ENCODE measurements at places on chromosomes 12 and 14.

DNA sequence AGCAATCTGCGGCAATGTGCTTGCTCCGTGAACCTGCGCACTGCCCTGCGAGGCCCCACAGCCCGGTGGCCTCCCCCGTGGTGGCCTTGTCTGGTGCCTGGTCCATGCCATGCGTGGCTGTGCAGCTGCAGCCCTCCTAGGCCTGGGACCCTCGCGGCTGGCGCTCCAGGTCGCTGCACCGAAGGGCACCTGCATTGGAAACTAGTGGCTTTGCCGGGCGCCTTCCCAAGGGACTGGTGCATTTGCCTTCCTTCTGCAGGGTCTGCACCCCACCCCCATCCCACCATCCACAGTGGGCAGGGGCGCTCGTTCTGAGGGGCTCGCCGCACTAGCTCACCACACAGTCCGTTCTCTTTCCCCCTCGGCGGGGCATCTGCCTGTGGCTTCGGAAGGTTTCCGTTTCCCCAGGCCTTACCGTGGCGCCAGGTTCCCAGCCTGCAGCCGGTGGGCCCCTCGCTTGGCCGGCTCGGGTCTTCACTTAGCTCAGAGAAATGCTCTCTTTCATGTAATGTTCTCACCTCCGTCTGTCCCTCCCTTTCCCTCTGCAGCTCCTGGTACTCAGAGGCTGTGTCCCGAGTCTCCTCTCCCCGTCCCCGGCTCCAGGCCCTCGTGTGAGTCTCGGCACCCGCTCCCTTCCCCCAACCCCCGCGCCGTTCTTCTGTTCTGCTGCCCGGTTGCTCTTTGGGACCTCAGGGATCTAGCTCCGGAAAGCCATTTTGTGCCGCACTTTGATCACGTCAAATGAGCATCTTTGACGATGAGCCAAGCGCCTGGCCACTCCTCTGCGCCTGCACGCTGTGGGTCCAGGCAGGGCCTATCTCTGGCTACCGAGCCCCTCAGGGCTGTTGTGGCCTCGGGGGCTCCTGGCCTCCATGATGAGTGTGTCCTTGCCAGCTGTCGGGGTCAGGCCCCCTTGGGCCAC, 31.9 kb downstream of the JAG2 start:
- DNase-seq = no peak

DNA sequence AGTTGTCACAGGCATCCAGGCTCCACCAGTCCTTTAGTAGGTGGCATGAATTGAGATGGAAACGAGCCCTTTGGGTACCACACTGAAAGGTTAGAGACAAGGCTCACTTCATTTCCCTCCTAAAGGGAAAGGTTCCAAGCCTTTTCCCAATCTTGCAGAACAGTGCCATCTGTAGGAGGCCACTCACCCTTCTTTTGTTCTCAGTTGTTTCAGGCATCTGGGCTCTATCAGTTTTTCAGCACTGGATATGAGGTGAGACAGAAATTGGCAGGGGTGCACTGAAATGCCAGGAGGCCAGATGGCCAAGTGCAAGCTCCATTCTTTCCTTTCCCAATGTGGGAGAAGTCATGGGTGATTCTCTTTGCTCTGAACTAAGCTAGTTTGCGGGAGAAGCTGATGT, 15.2 kb downstream of the FBXO33 start:
- DNase-seq = no peak

- no peak for DNase-seq
Observed at GRCh38 chr14:34190717-34191116, 239.8 kb upstream of the EGLN3 start.

DNA sequence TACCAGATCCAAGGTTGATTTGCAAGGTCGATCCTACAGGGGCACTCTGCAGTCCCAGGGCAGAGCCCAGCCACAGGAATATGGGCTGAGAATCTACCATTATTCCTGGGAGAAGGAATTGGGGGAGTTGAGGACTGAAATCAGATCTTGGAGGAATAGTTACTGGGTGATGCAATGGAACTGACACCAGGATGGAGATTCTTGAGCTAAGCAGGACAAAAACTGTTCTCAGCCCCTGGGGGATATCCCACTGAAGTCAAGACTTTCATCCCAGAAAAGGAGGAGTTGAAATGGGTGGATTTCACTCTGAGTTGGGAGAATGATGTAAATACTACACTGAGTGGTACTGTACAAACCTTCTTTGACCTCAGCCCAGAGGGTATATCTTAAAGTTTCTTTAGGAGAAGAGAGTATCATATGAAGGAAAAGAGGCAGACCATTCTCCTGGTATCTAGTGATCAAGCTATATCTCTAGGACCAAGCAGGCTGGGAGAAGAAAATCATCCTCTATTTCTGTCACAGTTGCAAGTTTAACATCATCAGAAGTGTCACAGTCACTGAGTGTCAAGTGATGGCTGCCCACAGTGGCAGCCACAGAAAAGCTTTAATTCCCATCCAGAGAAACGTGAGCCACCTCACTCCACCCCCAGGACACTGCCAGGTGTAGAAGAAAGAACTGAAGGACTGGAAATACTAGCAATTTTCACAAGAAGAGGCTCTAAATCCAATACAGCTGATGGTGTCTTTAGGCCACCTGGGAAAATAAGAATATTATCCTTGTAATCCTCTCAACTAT, 181.9 kb downstream of the NUAK1 start:
- DNase-seq = no peak

GRCh38 chr14:88829685-88830302, 5.3 kb downstream of the TTC8 start:
- DNase-seq = no peak

- DNase-seq = no peak
Observed at GRCh38 chr14:93343266-93343665, 3.7 kb upstream of the COX8C start.

- DNase-seq = no peak
Observed at GRCh38 chr12:4992871-4993270, 50.8 kb upstream of the KCNA5 start.

GRCh38 chr12:42396473-42397259, 70.7 kb downstream of the PPHLN1 start:
- no peak for DNase-seq

- no peak for DNase-seq
Observed at GRCh38 chr12:59087077-59087673, 166.9 kb upstream of the LRIG3 start.

GRCh38 chr14:77151918-77152588, 10.5 kb upstream of the ZDHHC22 start:
- no peak for DNase-seq

DNA sequence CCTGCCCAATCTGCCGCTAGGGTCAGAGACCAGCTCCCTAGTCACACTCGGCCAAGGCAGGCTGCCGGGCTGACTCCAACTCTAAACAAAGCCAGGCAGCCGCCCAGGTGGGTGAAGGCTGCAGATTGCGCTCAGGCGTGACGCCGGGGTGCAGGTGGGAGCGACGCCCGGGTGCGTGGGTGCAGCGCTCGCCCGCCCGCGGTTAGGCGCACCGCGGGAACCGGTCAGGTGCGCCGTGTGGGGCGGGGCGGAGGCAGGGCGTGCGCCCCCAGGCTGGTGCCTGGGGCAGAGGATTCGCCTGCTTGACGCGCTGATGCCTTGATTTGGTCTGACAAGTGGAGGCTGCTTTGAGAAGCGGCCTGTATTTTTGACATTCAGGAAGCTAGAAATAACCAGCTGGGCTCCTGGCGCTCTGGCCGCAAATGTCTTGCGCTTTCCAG, 126.7 kb upstream of the HIF1A start:
- DNase-seq = peak; percentile 95

- no peak for DNase-seq
Observed at GRCh38 chr12:80692114-80692513, 15.3 kb upstream of the MYF6 start.

GRCh38 chr12:130984183-130985058, 30.7 kb downstream of the ADGRD1 start:
- DNase-seq = no peak

GRCh38 chr12:11744410-11744801, 94.9 kb downstream of the ETV6 start:
- no peak for DNase-seq

- no peak for DNase-seq
Observed at GRCh38 chr14:94532447-94532846, 23.2 kb upstream of the SERPINA12 start.

DNA sequence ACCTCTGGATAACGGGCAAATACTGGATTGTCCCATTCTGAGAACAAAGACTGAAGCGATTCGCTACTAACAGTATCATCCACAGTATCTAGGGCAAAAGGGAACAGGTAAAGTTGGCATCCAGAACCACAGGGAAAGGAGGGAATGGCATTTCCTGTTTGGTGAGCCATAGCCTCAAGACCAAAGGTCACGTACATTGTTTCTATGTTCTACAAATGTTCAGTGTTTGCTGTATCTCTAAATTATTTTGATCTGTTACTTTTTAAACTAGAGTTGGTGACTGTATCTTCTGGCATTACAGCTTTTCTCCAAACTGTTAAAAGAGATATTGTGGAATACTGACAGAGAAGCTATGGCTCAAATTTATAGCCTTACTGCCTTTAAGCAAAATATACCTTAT, 9.7 kb downstream of the MLH3 start:
- no peak for DNase-seq

DNA sequence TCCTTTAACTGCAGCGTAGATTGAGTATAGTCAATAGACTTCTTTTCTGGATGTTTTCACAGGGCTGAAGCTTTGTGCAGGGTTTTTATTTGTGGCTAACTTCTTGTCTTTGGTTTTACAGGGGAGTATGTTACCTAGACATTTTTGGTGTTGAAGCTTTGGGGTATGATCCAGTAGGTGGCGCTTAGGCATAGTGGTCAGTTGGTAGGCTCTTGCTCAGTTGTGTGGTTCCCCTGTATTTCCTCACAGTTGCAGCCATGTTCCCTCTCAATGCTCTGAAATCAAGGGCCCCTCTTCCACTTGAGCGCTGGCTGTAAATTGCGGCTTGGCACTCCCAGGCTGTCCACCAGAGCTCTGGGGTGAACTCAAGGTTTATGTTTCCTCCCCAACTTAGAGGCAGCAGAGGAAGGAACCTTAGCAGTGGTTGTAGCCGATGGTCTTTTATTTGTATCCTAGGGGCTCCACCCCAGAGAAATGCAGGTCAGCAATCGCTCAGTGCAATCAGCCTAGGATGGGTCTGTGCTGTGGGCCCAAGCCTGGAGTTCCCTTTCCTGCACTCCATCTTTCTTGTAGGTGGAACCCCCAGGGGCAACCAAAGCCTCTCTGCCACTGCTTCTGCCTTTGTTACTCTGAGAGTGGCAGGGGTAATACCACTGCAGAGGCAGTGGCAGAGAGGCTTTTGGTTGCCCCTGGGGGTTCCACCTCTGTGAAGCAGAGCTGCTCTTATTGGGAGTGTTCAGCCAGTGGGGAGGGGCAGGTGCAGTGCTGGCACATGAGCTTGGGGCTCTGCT, 55.1 kb downstream of the CMAS start:
- DNase-seq = peak; percentile 37

DNA sequence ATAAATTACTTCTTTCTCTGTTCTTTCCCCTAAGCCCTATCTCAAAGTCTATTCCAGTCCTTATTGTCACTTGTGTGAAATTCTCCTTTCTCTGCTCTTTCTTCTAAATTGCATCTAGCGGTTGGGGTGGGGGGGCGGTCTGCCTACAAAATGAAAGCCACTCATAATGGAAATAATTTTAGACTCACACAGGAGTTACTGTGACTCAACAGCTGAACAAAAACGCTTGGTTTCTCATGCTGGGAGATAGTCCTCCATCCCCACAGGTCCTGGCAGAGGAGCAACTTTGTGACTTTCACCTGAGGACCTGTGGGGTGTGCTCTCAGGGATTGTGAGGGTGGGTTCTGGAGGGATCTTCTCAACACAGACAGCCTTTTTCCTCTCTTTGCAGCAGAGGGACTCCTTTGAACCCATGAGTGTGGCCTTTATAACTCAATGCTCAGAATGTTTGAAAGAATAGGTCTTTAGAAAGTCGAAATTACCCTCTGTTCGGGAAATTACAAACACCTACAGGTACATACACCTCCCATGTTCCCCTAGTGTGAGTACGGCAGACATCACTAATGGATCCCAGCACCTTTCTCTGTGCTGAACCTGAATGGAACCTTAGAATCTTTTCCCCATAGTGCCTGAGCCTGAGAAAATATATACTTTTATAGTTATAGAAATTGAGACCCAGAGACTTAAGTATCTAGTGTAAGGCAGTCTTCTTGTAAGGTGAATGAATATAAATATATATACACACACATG, 109.7 kb downstream of the CHST11 start:
- no peak for DNase-seq

- no peak for DNase-seq
Observed at GRCh38 chr14:33668066-33668465, 282.8 kb downstream of the EGLN3 start.

DNA sequence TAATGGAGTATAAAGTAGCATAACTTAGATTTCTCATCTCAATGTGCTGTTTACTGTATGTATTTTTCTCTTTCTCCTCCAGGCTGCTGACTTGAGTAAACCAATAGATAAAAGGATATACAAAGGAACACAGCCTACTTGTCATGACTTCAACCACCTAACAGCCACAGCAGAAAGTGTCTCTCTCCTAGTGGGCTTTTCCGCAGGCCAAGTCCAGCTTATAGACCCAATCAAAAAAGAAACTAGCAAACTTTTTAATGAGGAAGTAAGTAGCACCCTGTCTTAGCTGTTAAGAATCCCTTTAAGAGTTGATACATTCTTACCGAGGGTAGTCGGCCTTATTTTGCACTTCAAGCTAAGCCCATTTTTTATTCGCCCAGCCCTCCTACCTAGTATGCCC, 55.2 kb downstream of the WDR20 start:
- no peak for DNase-seq

DNA sequence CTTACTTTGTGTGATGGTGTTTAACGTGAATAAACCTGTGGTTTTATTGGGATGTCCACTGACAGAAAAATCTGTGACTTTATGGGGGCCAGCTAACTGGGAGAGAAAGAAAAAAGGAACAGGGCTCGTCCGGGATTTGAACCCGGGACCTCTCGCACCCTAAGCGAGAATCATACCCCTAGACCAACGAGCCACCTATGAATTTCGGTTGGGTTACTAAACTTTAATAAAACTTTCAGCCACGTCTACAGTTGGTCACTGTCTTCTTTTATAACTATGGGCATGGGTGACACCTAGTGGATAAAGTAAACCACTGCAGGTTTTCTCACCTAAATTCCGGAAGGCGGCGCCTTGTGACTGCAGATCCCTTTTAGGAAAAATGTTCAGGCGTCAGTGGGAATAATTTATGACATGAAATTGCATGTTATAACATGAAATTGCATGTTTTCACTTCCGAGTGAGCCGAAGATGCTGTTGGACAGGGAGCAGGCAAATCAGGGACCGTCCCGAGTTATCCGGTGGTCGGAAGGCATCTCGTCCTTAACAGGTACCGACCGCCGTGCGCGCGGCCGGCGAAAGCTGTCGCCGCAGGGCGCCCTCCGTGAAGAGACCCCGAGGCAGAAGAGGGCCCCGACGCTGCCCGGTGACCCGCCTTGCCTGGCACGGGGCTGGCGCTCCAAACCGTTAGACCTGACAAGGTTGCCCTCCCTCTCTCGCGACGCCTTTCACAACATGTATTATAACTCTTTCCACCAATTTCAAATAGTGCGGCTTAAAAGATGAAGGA, 18.2 kb upstream of the RNASE12 start:
- peak; percentile 81 for DNase-seq

GRCh38 chr12:67457136-67457535, 188.0 kb downstream of the CAND1 start:
- DNase-seq = no peak
